ENCODE measurements at places on chromosomes 2 and 18. TPM values are rescaled to one million over a fixed set of nuclear protein-coding genes. Genes with fewer than 3 reads are reported as not detected.

The TMEM200C gene
- 1.7 TPM for total RNA-seq

The KIAA2012 gene
- total RNA-seq: under 0.01 TPM

The ERBB4 gene
- total RNA-seq: not detected

The FNDC4 gene
- 7.3 TPM for total RNA-seq

The PPM1B gene
- 25.6 TPM for total RNA-seq

The GAD1 gene
- not detected for total RNA-seq

GRCh38 chr2:168439536-168439935, 16.5 kb upstream of the CERS6 start:
- peak; percentile 8 for DNase-seq

DNA sequence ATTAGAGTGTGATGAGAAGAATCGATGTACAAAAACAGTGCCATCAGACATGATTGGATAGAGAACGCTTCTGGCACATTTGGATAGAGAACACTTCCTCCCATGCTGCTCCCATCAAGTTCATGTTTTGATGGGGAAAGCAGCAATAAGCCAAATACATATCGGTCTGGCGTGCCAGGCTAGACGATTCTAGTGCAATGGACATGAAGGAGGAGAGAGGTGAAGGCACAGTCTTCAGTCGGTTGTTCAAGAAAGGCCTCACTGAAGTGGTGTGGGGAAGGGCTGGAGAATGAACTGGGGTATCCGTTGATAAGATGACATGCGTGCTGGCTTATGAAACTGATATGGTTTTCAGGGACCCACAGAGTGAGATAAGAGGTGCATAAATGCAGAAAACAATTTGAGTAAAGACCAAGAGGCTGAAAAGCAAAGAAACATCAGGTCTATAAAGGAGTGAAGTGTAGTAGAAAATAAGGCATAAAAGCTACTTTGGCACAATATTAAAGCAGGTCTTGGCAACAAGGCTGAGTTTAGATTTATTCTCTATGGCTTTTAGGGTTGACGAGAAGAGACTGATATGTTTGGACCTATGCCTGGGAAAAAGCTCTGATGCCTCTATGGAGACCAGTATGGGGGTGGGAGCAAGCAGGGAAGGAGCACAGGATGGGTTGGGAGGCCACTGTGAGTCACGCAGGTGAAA, 117.6 kb upstream of the PIEZO2 start:
- DNase-seq: no peak

GRCh38 chr2:61478086-61478485, 7.2 kb upstream of the USP34 start:
- DNase-seq: no peak

- peak; percentile 37 for DNase-seq
Observed at GRCh38 chr2:66573416-66573815, 138.5 kb downstream of the MEIS1 start.

DNA sequence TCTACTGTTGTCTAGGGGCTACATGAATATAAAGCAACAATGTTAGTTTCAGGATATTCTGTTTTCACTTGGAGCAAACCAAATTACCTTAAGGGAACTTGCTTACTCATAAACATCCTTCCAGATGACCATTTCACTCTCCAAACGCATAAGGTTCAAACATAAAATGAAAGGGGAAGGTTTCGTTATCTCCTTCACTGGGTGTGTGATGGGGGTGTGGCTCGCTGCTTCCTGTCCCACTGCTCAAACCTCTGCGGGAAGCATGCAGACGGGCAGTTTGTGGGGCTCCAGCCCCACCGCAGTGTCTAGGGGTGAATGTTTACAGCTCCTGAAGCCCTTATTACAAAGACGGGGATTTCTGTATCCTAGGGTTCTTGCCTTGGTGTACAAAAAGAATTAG, 1310.9 kb upstream of the TMEFF2 start:
- DNase-seq: no peak

- peak; percentile 38 for DNase-seq
Observed at GRCh38 chr2:189285349-189285748, 105.8 kb upstream of the COL5A2 start.

GRCh38 chr2:68807821-68808266, 63.4 kb downstream of the BMP10 start:
- peak; percentile 12 for DNase-seq

DNA sequence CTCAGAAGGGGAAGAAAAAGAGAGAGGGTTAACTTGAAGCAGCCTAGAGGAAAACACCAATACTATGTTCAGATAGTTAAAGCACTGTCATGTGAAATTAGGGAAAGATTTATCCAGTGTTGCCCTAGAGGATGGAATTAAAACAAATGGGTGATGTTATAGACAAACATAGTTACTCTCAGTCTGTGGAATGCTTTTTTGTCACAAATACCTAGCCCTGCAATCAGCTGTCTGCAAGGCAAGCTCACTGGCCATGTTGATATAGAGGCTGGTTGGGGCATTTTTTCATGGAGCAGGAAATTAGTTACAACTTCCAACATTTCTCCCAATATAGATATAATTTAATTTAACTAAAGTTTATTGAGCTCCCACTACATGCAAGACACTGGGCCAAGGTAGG, 8.4 kb upstream of the RAB10 start:
- no peak for DNase-seq

- peak; percentile 73 for DNase-seq
Observed at GRCh38 chr2:43105586-43106558, 120.5 kb downstream of the ZFP36L2 start.

- DNase-seq: peak; percentile 8
Observed at GRCh38 chr2:62801814-62802523, 96.5 kb downstream of the EHBP1 start.

DNA sequence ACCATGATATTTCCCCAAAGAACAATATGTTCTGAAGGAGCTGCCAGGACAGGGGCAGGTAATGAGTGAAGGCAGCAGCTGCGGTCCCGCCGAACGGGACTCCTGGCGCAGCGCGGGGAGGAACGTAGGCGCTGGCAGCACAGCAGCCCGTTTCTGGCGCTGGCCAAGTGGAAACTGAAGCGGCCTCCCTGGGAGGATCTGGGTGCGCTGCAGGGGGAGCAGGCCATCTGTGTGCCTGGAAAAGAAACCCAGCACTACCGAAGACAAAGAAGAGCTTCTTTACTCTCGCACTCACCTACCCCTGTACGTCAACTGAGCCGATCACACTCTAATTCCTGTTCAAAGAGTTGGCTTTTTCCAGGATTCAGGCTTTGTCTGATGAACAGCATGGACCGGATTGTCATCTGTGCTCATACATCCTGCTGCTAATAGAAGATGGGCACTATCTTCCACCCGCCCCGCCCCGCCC, 11.8 kb downstream of the G6PC2 start:
- DNase-seq: peak; percentile 4

GRCh38 chr2:62263076-62263715, 67.3 kb downstream of the B3GNT2 start:
- no peak for DNase-seq

GRCh38 chr2:233643128-233643527, 6.9 kb downstream of the UGT1A10 start:
- DNase-seq: no peak

- DNase-seq: no peak
Observed at GRCh38 chr2:202129841-202130240, 56.8 kb downstream of the KIAA2012 start.

- no peak for DNase-seq
Observed at GRCh38 chr2:132496555-132496954, 80.0 kb downstream of the GPR39 start.

DNA sequence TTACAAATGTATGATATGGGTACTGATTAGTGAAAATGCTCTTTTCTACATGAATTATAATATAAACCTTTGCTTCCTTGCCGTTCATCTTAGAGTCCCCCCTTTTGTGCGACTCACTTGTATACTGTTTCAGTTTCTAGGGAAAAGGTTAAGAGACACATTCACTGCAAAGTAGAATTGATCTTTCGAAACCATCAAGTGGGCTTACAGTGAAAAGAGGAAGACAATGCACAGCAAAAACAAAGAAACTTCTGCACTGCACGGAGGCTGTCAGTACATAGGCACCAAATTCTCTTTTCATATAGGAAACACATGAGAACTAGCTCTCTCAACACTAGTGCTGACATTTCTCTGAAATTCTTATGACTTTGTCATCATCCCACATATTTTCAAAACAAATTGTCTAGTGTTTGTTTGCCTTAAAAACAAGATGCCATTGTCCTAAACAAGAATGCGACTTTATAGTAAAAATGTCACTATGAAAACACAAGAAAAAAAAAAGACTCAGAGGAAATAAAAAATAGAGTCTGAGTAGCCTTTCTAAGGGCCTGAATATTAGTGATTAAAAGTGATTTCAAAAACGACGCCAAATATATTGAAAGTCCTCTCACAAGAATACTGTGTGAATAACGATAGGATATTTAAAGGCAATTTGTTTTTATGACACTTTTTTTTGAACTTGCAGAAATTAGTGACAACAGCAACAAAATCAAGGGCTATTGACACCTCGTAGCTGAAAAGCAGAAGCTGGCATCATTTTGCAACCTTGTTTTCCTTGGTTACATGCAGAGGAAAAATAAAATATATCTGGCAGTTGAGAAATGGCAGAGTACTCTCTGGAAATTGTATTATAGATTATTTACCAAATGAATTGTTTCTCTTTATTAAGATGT, 827.0 kb downstream of the BCL11A start:
- no peak for DNase-seq

- peak; percentile 87 for DNase-seq
Observed at GRCh38 chr2:48738806-48739205, 16.7 kb downstream of the LHCGR start.

Data from IMR-90 (cell line).